ENCODE measurements at places on chromosomes 7 and 10. TPM values are rescaled to one million over a fixed set of nuclear protein-coding genes. Genes with fewer than 3 reads are reported as not detected.

DNA sequence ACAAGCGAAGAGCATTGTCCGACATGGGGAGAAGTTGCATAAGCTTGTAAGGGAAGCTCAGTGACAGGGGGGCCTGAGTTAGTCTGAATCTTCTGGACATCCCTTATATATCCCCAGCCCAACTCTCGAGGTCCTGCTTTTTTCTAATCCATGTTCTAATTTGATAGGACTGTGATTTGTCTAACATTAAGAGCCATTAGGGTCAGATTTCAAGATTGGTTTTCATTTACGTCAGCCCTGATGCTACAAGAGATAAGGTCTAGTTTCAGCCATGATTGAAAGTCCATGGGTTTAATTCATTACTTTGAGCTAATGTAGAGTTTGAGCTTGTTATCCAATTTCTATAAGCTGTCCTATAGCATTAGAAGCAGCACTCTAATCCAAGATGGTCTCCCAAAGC lies 20.3 kb downstream of the TLX1 start:
- no peak for DNase-seq

GRCh38 chr10:33335801-33336581 lies 1.5 kb upstream of the NRP1 start:
- no peak for DNase-seq

DNA sequence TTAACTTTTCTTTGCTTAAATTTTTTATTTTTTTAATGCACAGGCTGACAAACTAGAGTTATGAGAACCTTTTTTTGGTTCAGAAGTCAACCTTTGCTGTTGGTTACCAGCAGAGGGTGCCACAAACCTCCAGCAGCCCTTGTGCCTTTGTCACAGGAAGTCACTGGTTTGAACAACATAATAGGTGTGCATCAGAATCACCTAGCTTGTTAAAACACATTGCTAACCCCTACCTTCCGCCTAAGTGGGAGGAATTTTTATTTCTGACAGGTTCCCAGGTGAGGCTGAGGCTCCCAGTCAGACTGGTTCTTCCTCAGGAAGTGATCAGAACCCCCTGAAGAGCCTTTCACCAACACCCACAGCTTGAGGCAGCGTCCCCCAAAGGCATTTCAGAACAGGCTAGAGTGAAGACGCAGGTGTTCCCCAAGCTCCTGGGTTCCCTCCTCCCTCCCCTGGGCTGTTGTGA lies 22.6 kb upstream of the VDAC2 start:
- DNase-seq = no peak

GRCh38 chr10:124279882-124280281 lies 138.8 kb downstream of the OAT start:
- DNase-seq = no peak

GRCh38 chr7:94276795-94277194 lies 117.9 kb upstream of the COL1A2 start:
- peak; percentile 5 for DNase-seq

- DNase-seq = no peak
These were observed 132.1 kb downstream of the CSTF2T start for GRCh38 chr10:51567271-51567670.

GRCh38 chr7:51666751-51667150 lies 350.1 kb upstream of the COBL start:
- no peak for DNase-seq

- DNase-seq = no peak
These were observed 3.1 kb upstream of the ASIC3 start for GRCh38 chr7:151045262-151045661.

- DNase-seq = no peak
These were observed 21.6 kb downstream of the PRPF18 start for GRCh38 chr10:13608246-13608853.

DNA sequence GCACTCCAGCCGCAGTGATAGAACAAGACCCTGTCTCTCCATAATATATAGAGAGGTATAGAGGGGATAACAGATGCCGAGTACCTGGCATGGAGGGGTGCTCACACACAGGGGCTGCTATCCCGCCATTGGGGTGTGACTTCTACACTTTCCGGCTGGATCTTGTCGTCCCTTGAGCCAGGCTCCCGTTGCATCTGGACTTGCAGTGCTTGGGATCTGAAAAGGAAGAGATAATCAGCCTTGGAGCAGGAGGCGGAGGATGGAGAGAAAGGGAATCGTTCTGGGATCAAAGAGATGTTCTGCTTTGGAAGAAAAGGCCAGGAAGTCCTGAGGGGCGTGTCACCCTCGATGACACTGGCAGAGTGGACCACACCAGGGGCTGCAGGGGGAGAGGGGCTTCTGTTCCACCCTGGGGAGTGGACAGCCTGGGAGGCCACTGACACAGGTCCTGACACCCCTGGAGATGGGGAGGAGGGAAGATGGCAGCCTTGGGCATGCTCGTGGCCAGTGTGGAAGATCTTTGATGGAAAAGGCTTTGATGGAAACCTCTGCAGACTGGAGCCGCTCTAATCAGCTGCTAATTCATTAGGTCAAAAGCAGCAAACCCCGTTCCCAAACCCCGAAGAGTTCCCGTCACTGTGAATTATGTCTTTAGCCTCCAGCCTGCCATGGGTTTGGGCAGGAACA lies 85.1 kb downstream of the CARD11 start:
- DNase-seq = no peak

DNA sequence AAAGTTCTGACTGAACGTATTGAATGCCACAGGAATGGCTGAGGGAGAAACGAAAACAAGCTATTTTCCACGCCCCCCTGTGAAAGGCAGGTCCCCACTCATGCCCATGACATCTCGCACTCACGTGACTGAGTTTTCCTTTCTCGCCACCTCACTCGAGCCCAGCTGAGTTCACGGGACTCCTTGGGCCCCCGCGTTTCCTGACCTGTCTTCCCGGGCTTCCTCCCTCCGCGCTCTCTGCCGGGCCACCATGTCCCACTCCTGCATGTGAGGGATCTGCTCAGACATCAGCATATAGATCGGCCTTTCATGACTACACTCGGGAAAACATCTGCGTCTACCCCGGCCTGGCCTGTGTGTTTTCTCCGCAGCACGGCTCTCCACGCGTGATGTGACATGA lies 226.0 kb upstream of the ADARB2 start:
- no peak for DNase-seq

DNA sequence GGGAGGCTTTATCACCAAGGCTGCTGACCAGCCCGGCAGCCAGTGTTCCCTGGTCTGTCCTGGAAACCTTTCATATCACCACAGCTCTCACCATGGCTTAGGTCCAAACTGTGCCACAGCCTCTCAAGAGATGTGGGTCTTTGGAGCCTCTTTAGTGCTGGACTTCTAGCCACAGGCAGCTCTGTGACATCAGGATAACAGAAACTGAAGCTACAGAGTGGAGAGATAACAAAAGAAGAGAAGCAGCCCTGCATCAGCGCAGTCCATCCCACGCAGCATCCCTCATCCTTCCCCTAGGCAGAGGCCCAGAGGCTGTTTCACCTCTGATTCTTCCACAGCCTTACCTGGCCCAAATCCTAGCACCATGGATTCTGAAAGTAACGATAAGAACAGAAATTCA lies 187.9 kb upstream of the KMT2E start:
- no peak for DNase-seq

DNA sequence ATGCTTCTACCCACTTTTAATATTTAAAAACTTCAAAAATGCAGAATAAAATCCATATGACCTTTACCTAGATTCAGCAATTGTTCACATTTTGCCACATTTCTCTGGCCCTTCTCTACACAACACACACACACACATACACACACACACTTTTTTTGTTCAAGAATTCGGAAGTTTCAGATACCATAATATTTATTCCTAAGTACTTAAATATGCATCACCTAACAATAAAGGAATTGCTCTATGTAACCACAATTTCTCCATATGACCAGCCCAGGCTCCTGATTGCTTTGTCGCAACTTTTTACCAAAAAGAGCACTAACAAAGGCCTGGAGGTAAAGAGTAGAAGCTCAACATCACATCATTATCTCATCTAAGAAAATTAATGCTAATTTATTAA lies 106.6 kb downstream of the FAS start:
- DNase-seq = no peak

- DNase-seq = no peak
These were observed 114.2 kb downstream of the SPAG6 start for GRCh38 chr10:22459496-22459895.

DNA sequence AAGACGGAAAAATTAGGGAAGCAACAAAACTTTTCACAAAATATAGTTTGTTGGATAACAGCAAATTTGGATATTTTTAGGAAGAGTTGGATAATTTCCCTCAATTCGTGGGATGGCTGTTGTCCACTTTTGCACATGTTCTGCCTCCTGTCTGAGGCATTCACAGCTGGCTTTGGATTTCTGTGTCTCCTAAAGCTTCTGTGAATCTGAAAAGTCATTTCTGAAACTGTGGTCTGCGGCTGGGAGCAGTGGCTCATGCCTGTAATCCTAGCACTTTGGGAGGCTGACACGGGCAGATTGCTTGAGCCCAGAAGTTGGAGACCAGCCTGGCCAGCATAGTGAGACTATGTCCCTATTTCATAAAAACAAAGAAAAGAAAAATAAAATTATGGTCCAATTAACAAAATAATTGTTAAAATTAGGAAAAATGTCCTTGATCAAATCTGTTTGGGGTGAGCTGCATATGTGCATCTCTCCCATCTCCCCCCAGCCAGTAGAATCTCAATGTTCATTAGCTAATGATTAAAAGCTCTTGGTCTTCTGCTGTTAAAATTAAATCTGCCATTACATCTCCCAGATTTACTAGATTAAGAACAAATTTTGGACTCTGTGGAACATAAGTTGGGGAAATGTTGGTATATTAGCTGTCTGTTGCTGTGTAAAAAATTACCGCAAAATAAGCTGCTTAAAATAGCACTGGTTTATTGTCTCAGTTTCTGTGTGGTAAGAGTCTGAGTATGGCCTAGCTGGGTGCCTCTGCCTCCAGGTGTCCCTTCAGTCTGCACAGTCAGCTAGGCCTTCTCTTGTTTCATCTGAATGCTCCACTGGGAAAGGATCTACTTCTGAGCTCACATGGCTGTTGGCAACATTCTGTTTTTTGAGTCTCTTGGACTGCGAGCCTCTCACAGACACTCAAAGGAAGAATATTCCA lies 332.0 kb upstream of the FZD1 start:
- no peak for DNase-seq

- no peak for DNase-seq
These were observed 129.3 kb downstream of the GLI3 start for GRCh38 chr7:42107484-42108240.

DNA sequence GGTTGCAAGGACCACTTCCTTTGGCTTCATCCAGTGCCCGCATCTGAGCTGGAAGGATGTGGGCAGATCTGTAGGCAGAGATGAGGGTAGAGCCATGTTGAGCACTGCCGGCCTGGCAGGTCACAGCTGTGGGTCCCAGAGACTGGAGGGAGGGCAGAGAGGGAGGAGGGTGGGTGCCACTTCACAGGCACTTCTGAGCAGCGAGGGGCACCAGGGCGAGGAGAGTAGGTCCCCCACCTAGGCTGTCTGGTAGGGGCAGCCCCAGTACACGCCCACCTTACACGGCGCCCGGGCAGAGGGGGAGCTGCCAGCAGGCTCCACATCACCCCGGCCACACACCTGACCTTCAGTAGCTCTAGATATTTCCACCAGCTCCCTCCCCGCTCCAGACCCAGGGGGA lies 473.0 kb upstream of the FOXK1 start:
- no peak for DNase-seq

DNA sequence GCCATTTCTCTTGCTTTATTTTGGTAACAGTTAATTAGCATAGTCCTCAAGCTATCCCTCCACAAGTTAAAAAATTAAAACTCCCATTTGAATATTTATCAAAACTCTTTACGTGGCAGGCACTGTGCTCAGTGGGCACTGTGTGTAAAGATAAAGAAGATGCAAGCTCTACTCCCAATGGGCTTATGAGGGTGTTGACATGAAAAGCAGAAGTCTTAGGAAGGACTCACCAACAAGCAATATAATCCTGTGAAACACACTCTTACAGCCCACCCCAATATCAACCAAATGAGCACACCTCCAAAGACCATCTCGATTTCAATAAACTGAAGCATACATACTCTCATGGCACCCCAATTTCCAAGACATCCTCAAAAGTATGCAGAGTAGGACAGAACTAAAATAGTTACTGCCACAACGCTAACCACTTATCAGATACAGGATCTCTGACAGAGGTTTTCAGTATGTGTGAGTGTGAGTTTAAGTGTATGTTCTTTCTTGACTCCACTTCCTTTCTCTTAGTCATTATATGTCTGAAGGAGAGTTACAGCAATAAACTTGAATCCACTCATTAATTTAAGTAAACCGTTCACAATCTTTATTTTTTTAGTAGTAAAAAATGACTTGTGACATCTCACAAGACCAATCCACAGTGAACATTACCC lies 120.0 kb downstream of the PDE1C start:
- DNase-seq = no peak

- DNase-seq = no peak
These were observed 678.2 kb downstream of the GRM8 start for GRCh38 chr7:126574276-126575250.

DNA sequence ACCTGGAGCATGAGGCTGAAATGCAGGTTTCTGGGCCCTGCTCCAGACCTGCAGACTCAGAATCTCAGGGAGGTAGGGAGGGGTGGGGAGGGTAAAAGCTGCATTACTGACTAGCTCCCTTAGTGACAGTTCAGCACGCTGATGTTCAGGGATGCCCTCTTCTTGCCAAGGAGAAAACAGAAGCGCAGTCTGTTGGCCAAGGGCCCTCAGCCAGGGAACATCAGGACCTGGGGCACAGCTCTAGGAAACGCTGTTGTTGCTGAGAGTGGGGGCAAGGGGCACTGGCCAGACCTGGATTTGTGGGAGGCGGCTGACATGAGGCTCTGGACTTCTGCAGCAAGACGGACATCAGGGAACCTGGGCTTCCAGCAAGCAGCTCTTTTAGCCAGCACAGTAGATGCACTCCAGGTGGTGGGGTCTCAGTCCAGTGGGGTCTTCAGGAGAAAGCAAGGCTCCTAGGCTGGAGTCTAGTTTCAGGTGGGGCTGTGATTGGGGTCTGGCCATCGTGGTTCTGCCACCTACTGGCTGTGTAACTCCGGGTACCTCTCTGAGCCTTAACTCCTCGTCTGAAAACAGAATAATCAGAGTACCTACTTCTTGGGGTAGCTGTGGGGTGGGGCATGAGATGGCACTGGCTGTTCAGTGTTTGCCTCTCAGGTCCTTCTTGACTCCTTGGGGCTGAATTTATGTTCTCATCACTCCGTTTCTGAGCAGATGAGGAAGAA lies 72.9 kb upstream of the PRLHR start:
- DNase-seq = no peak

Gene ALOX5
- 0.40 TPM for total RNA-seq

Gene FAM171A1
- 26.8 TPM for total RNA-seq

Gene SPDYE11
- not detected for total RNA-seq

Gene SLC13A1
- total RNA-seq = not detected

Gene ODAD2
- total RNA-seq = 0.32 TPM

Gene FGFR2
- 0.20 TPM for total RNA-seq

Gene CYP3A4
- total RNA-seq = not detected

Measured in pulmonary artery endothelial cell (primary cell).